ENCODE measurements at places on chromosomes 16 and 17. TPM values are rescaled to one million over a fixed set of nuclear protein-coding genes. Genes with fewer than 3 reads are reported as not detected.
A peak's percentile ranks its signal among the peaks of the same experiment; 100 is the strongest.

GRCh38 chr17:42509409-42509808, 26.6 kb upstream of the NAGLU start:
- H3K4me3 ChIP-seq: no peak overlapping the region
- no peak for DNase-seq
- H3K27ac ChIP-seq: no peak overlapping the region
- H3K27me3 ChIP-seq: peaks cover 5% of the 10 kb centered on the region
- H3K36me3 ChIP-seq: peaks cover 2% of the 10 kb centered on the region

DNA sequence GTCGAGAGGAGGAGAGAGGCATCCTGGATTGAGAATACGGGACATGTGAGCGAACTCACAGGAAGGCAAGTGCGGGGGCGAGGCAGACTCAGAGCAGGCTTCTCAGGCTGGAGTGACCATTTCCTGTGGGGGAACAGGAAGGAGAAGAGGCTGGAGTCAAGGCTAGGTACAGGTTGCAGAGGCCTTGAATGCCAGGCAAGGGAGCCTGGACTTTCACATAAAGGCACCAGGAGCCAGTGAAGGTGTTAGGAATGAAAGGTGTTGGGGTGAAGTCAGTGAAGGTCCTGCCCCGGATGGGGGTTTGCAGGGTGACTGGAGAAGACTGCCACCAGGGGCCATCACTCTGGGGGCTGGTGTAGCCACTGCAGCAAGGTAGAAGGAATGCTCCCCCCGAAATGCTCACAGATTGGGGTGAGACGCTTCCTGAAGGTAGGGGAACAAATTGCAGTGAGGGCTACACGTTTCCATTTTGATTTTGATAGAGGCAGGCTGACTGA, 5.3 kb upstream of the GPRC5C start:
- H3K4me1 ChIP-seq: peaks cover 5% of the 10 kb centered on the region
- no peak overlapping the region for H3K27ac ChIP-seq
- no peak overlapping the region for H3K4me3 ChIP-seq
- no peak for DNase-seq

- no peaks in the 10 kb centered on the region for H3K36me3 ChIP-seq
- peaks cover 4% of the 10 kb centered on the region for H3K4me1 ChIP-seq
- DNase-seq: peak; percentile 10
- H3K4me3 ChIP-seq: peak overlapping the region; percentile 57
These were observed 78.3 kb downstream of the RPA1 start for GRCh38 chr17:1907909-1908698.

GRCh38 chr17:8885967-8886684, 18.7 kb upstream of the PIK3R6 start:
- DNase-seq: no peak
- H3K4me3 ChIP-seq: no peak overlapping the region
- H3K27ac ChIP-seq: no peak overlapping the region
- peaks cover 9% of the 10 kb centered on the region for H3K36me3 ChIP-seq

GRCh38 chr16:88383401-88384221, 852 bp downstream of the ZNF469 start:
- no peaks in the 10 kb centered on the region for H3K36me3 ChIP-seq
- no peak overlapping the region for H3K4me3 ChIP-seq
- H3K27ac ChIP-seq: no peak overlapping the region
- peaks cover 4% of the 10 kb centered on the region for H3K4me1 ChIP-seq
- H3K27me3 ChIP-seq: peaks cover 33% of the 10 kb centered on the region

- no peaks in the 10 kb centered on the region for H3K36me3 ChIP-seq
- no peaks in the 10 kb centered on the region for H3K4me1 ChIP-seq
- no peak for DNase-seq
- H3K27ac ChIP-seq: no peak overlapping the region
- H3K4me3 ChIP-seq: no peak overlapping the region
These were observed 61.5 kb downstream of the DHRS7C start for GRCh38 chr17:9729735-9730420.

DNA sequence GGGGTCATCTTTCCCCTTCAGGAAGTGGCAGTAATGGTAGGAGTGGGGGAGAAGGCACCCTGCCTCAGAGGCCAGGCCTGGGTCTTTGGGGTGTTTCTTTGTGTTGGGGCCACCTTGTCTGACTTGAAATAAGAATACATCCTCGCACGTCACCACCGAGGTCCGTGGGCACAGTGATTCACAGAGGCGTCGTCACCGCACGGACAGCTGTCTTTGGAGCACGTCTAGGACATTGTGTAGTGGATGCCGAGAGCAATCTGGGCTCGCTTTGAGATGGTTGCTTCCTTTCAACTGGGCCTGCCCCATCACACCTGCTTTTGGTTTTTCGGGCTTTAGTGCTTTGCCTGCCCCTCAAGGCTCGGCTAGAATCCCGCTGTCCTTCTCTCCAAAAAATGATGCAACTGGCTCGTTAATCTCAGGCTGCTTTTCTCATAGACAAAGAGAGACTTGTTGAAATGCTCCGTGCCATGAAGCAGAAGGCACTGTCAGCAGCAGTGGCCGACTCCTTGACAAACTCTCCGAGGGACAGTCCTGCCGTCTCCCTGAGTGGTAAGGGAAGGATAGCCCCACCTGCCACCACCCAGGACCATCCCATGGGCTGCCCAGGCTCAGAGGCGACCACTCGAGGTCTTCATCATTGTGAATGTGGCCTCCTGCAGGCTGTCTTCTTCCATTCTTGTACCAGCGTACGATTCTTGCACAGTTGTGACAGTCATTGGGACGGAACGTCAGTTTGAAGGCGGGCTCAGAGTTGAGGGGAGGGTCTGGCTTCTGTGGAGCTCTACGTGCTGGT, 24.0 kb downstream of the GINS2 start:
- H3K4me1 ChIP-seq: no peaks in the 10 kb centered on the region
- H3K27ac ChIP-seq: no peak overlapping the region
- DNase-seq: no peak
- H3K4me3 ChIP-seq: no peak overlapping the region
- H3K27me3 ChIP-seq: no peaks in the 10 kb centered on the region

Gene TBX4
- not detected for total RNA-seq

Gene GPRC5C
- 1.3 TPM for total RNA-seq

Gene CCL7
- not detected for total RNA-seq

Gene ACSM2A
- total RNA-seq: 0.49 TPM

Gene SRCIN1
- total RNA-seq: 1.8 TPM

Measured in activated T-cell treated with anti-CD3 and anti-CD28 coated beads, Interleukin-2, amount 50 U/mL, for 72 hours (primary cell).